ENCODE measurements at places on chromosomes 5 and 9.

GRCh38 chr5:1513326-1514026 is 10.3 kb downstream of the LPCAT1 start:
- peak; percentile 53 for DNase-seq

DNA sequence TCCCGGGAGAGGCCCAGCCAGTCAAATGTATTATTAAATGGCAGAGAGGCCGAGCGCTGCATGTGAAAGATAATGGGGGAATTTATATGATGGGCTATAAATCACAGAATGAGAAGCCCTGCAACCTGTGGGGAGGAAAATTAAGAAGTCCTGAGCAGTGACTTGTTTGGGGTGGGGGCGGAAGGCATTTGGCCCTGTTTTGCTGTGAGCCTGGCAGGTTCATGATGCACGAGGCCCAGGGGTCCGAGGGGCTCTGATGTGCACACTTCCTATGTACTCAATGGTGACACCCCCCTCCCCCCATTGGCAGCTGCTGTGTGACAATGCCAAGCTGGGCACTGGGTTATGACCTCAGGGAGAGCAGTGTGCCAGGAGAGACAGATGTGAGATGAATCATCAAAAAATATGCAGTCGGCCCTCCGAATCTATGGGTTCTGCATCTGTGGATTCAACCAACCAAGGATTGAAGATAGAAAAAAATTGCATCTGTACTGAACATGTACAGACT is 13.7 kb upstream of the DAB2IP start:
- DNase-seq = no peak

- no peak for DNase-seq
These were observed 565.5 kb upstream of the DMAC1 start for GRCh38 chr9:8365029-8365428.

- no peak for DNase-seq
These were observed 98.0 kb downstream of the SLIT3 start for GRCh38 chr5:169202969-169203368.

DNA sequence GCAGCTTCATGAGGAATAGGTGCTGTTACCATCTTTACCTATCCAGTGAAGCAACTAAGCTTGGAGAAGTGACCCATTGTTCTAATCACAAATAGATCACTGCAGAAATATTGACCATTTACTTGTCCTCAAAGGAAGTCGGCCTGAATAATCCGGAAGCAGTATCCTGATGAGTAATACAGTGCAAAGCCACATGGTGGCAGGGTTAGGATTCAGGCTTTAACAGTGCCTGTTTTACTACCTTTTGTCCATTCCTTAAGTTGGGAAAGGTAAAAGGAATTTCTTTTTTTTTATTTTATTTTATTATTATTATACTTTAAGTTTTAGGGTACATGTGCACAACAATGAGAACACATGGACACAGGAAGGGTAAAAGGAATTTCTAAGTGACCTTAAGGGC is 336.3 kb downstream of the KDM4C start:
- DNase-seq = no peak

DNA sequence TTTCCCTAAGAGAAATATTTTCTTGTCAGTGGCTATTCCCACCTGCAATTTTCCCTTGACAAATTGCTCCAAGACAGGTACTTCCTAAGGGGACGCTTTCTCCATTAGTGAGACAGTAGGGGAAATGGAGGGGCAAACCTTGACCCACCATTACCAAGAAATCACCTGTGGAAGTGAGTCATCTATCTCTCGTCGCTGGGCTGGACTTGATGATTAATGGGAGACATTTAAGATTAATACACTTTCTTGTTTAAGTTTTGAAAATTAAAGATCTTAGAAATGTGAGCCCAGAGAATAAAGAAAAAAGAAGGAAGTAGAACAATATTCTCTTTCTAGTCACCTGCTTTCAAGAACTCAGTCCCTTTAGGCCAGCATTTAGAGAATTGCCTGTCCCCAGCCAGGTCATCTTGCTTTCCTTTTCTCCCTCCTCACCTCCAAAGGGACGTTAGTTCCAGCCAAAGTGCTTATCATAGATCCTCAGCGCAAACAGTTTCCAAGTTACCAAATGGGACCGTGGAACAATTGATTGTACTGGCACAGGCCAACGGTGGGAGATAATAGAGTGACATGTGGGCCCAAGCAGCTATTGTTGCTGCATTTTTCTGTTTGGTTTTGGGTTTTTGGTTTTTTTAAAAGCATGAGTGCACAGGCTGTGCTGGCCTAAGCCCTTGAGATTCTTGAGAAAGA is 284.4 kb downstream of the ENC1 start:
- no peak for DNase-seq

GRCh38 chr9:111965566-111966019 is 69.0 kb downstream of the UGCG start:
- no peak for DNase-seq

- no peak for DNase-seq
These were observed 8.7 kb downstream of the RHOBTB3 start for GRCh38 chr5:95739857-95740256.

GRCh38 chr5:118722122-118723020 is 266.0 kb downstream of the DTWD2 start:
- no peak for DNase-seq

DNA sequence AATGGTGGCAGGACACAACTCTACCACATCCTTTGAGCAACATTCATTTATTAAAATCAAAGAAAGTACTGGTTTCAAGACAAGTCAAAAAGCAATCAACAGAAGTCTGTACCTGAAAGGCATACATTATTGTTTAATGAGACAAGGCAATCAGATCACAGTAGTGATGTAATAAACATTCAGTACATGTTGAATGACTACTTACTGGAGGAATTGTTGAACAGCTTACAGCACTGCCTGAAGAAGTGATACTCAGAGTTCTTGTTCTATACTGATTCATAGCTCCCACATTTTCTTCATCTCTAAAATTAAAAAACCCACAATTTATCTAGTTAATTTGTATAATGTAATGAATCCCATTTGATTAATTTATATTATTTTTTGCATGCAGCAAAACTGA is 18.2 kb downstream of the RIOK2 start:
- no peak for DNase-seq

DNA sequence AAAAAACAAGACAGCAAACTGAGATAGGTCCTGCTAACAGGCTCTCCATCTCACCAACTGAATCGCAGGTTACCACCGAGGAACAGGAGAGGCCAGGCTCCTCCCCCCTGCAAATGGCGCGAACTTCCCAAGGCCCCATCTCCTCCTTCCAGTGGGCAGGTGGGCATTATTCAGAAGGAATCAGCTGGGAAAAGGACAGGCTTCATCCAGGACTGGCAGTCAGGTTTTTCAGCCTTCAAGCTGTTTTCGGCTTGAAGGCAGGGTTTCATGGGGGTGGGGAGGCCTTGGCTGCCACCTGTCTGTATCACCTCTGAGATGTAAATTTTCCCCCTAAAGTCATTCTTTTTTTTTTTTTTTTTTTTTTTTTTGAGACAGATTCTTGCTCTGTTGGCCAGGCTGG is 79.4 kb downstream of the SFXN1 start:
- DNase-seq = no peak

- DNase-seq = no peak
These were observed 216.1 kb downstream of the NFIB start for GRCh38 chr9:14097666-14098415.

DNA sequence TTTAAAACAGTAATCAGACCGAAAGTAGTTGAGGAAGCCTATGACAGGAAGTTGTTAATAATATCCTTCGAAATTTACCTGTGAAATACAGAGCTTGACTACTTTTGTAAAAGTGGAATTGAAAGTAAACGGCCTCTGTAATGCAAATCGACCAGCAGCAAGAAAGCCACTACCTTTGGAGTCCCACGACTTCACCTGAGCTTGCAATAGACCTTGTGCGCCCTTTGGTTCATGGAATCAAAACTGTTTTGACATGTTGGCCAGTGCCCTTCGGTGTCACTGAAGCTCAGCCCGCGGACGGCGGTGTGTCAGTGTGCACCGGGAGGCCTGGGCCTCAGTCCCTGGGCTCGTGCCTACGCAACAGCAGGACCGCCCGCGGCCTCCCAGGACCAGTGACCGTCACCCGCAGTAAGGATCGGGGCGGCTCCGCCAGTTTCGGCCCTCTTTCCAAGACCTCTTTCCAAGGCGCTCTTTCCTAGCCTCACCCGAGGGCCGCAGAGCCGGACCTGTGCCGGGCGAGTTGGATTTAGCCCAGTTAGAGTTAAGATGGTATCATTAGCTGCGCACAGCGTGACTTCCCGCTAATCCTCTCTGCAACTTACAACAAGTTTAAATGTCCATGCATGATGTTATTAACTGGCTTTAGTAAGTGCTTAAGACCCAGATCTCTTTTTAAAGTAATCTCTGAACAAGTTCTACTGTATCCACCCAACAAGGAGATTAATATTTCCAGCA is 223.3 kb downstream of the MEF2C start:
- no peak for DNase-seq

Measured in activated CD8-positive, alpha-beta memory T cell treated with anti-CD3 and anti-CD28 coated beads for 24 hours (primary cell).